ENCODE measurements at places on chromosomes 6 and 20.

GRCh38 chr6:150929416-150929815 lies 63.9 kb downstream of the MTHFD1L start:
- DNase-seq = no peak

DNA sequence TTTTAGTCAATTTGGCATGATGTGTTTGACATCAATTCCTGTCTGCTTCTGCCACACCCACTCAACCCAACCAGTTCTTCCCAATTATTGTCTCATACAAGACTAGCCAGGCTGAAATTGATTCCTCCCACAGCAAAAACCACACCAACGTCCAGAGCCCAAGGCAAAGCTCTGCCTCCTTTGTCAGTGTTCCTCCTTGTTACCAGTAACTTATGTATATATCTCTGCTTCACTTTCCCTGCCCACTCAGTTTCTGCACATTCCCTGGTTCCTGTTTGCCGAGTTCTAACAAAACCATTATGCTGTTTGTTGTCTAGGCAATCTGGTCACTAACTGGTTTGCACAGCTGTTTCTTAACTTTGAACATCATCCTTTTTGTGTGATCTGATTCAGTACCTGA lies 547.9 kb upstream of the PTCHD4 start:
- DNase-seq = no peak

DNA sequence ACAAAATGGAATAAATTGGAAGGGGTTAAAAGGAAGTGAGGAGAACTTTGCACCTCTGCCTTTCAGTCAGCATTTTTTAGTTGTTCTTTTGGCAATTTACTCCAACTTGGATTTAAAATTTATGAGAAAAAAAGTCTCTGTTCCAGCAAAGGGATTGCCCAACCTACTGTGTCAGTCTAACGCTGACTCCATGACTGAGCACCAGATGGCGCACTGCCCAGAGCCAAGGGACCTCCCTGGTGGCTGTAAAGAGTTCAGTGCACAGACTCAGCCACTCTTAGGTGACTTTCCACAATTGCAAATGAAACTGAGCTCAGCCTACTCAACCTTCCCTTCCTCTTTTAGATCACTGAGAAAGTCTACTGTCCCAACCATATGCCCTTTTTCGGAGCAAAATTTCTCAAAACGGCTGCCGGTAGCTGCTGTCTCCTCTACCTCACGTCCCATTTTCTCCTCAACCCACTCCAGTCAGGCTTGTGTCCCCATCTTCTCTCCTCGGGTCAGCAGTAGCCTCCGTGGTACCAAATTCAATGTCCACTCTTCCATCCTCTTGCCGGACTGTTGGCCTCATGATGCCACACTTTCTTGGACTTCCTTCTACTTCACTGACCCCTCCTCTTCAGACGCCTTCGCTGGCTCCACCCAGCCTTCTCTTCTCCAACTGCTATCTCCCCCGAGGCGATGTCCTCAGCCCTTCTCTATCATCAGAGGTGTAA lies 38.7 kb downstream of the GSTA2 start:
- peak; percentile 49 for DNase-seq

DNA sequence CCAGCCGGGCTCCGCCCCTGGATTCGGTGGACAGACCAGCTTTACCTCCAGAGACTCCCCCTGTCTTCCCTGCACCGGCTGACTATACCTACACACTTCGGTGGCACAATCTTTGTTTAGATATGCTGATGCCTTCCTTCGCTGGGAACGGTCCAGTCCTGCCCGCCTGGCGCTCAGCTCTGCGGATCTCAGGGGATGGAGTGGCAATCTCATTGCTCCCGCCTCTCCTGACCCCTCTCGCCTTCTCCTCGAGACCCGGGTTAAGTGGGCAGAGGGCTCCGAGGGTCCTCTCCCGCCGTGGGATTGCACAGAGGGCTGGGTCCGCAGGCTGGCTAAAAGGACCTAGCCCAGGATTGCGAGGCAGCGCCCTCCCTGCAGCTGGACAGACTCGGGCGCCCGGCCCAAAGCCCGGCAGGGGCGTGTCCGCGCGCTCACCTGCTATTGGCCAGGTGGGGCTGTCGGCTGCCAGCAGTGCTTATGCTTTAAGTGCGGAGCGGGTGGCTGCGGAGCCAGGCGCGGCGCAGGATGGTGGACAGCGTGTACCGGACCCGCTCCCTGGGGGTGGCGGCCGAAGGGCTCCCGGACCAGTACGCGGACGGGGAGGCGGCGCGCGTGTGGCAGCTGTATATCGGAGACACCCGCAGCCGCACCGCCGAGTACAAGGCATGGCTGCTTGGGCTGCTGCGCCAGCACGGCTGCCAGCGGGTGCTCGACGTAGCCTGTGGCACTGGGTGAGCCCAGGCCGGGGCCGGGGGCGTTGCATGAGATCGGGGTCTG lies at the start of gene GNMT:
Gene GNMT (plus strand): TSS at position 512 of the 777 bp plus-strand sequence. CDS start 14 bp downstream, at position 526.
- DNase-seq = no peak

- no peak for DNase-seq
Measured at GRCh38 chr6:138397128-138398122, 6.6 kb upstream of the HEBP2 start.

- no peak for DNase-seq
Measured at GRCh38 chr6:111772381-111772780, 100.9 kb downstream of the FYN start.

GRCh38 chr20:23164176-23164601 lies 78.1 kb upstream of the CD93 start:
- no peak for DNase-seq

- no peak for DNase-seq
Measured at GRCh38 chr6:43949551-43949991, 177.7 kb downstream of the MRPL14 start.

GRCh38 chr6:168200571-168201134 lies 118.9 kb downstream of the DACT2 start:
- DNase-seq = no peak

GRCh38 chr20:325889-326644 lies 715 bp downstream of the SOX12 start:
- DNase-seq = no peak

DNA sequence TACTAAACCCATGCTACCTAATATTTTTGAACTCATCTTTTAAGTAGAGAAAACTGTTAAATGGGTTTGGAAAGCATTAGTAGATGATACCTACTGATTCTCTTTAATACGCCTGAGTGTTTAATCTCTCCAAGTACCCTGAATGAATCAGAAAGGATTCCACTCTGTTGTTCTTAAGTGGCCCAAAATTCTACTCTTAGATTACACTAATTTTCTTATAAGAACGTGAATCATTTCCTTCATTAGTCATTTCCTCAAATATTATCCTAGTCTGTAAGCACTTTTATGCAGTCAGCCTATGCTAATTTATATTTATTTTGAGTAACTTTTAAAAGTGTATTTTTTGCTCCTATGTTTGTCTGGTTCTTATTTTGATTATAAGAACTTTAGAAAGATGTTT lies 380.0 kb downstream of the BTBD9 start:
- DNase-seq = no peak

GRCh38 chr6:169807229-169807628 lies 55.8 kb downstream of the ERMARD start:
- no peak for DNase-seq

GRCh38 chr6:106087548-106088325 lies 1.6 kb downstream of the PRDM1 start:
- no peak for DNase-seq

GRCh38 chr6:35259948-35260590 lies 534 bp downstream of the ZNF76 start:
- DNase-seq = peak; percentile 56

GRCh38 chr6:160750276-160750689 lies 48.2 kb downstream of the PLG start:
- no peak for DNase-seq

DNA sequence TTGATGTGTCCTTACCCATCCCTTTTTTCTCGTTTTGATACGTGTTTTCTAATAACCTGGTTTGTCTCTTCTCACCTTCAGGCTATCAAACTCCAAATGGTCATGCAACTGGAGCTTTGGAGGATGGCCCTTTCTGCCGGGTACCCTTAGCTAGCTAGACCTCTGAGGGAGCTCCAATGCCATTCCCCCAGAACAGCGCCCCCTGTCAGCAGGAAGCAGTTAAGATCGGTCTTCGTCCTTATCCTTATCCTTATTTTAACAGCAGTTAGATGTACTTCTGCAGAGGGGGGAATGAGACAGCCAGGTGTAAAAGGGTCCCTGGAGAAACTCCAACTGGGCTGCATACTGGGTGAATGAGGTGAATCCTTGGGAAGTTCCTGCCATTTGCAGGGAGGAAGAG lies 37.2 kb downstream of the SEL1L2 start:
- no peak for DNase-seq

- DNase-seq = no peak
Measured at GRCh38 chr6:6790393-6790792, 201.9 kb downstream of the LY86 start.

DNA sequence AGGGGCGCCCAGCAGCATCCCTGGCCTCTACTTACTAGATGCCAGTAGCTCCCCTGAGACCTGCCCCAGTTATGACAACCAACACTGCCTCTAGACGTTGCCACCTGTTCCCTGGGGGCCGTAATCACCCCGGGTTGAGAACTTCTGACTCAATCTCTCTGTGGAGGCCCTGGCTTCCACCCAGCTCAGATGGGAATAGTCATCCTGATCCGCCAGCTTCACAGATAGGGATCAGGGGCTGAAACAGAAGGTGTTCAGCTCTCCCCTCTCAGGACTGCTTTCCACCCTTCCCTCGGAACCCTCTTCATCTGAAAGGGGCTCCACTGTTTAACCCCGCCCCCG lies 3.3 kb downstream of the CAPN11 start:
- no peak for DNase-seq

DNA sequence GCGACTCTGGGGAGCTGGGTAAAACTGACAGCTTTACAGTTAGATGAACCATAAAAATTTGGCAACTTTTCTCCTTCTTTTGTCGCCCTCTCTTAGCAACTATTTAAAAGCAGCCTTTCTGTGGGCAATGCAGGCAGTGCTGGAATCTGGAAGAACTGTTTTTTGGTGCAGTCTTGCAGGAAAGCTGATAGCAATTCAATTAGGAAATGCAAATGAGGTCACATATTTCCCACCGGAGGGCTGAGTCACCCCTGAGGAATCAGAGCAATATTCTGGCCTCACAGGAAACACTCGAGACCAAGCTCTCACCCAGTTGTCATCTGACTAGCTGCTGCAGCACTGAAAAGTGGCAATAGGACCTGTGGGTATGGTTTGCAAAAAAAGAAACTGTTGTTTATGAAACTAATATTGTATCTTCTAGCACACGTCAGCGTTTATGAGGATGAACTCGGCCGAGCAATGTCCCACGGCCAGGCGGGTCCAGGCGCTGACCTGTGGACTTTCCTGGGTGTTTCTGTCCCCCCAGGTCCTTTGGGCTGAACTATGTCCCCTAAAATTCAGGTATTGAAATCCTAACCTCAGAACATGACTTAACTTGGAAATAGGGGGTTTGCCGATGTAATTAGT lies 312.3 kb downstream of the TAF4 start:
- DNase-seq = no peak

DNA sequence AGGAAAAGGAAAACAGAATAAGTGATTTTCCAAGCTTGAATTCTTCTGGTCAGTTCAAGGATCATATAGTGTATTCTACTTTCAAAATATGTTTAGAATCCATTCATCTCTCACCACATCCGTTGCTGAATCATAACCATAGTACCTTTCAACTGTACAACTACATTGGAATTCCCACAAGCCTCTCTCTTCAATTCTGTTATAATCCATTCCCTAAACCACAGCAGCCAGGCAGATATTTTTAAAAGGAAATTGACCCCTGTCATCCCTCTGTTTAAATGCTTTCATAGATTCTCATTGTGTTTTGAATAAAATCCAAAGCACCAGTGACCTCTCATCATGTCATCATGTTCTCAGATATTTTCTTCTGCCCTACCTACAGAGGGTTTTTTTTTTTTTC lies 412.7 kb downstream of the GRIK2 start:
- no peak for DNase-seq

- DNase-seq = no peak
Measured at GRCh38 chr6:161744211-161745067, 470.6 kb upstream of the AGPAT4 start.

DNA sequence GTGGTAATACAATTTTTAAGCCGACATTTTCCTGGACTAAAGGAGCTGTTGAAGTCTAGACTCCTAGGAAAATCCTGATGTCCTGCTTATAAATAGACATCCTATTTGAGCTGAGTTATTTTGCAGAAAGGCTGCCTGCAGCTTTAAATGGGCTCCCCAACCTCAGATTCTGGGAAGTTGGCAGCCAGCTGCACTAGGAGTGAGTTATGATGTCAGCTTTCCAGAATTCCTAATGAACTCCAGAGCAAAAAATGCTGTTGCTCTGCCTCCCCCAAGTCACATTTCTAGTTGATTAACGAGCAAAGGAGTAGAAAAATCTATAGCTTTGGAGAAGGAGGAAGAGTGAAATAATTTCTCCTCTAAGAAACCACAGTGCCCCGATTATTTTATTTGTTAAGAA lies 346.3 kb upstream of the SULF2 start:
- DNase-seq = no peak

- no peak for DNase-seq
Measured at GRCh38 chr6:14290772-14291330, 173.3 kb downstream of the CD83 start.

GRCh38 chr6:57283106-57283505 lies 34.3 kb upstream of the PRIM2 start:
- DNase-seq = no peak

DNA sequence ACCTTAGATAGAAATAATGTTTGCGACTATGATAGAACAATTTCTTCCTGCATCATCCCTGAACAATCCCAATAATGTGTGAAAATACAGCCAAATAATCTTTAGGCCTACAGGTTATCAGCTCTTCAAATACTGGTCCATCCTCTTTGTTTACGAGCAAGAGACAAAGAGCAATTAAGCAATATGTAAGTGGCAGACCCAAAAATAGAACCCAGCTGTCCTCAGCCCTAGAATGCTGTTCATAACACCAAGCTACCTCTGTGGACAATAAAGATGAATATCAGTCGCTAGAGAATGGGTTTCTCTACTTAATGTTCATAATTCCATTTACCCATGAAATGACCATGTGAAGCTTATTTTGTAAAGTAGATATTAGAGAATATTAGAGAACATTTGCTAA lies 28.4 kb upstream of the OSTM1 start:
- no peak for DNase-seq

- DNase-seq = no peak
Measured at GRCh38 chr6:142192343-142192742, 45.3 kb downstream of the VTA1 start.

GRCh38 chr6:136035378-136036070 lies 184.0 kb downstream of the PDE7B start:
- no peak for DNase-seq

GRCh38 chr20:57609842-57610167 lies 10.4 kb downstream of the ZBP1 start:
- no peak for DNase-seq

GRCh38 chr20:13202565-13202964 lies 18.5 kb upstream of the ISM1 start:
- no peak for DNase-seq

GRCh38 chr6:42010185-42010891 lies 40.0 kb upstream of the TAF8 start:
- no peak for DNase-seq

GRCh38 chr6:149503872-149504271 lies 19.1 kb upstream of the ZC3H12D start:
- DNase-seq = no peak

- DNase-seq = peak; percentile 89
Measured at GRCh38 chr6:33008944-33009861, at the start of gene HLA-DOA. TSS of gene HLA-DOA (minus strand) at chr6:33009591.

Measured in GM18507 (cell line).